ENCODE measurements at places on chromosomes 3 and 15.

DNA sequence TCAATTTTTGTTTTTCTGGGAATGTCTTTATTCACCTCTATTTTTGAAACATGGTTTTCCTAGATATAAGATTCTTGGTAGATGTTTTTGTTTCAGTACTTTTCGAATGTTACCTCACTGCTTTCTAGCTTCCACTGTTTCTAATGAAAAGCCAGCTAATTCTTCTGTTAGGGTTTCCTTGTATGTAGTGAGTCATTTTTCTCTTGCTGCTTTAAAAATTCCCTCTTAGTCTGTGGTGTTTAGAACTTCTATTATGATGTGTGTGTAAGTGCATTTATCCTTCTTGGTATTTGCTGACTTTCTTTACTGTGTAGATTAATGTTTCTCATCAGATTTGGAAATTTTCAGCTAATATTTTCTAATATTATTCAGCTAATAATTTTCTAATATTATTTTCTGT is 151.1 kb upstream of the OSTN start:
- no peak for DNase-seq

GRCh38 chr3:179146911-179147513 is 1.1 kb upstream of the PIK3CA start:
- peak; percentile 78 for DNase-seq

GRCh38 chr3:107132674-107133073 is 244.6 kb upstream of the CCDC54 start:
- DNase-seq = no peak

GRCh38 chr3:170903123-170903522 is 5.3 kb downstream of the EIF5A2 start:
- DNase-seq = no peak

DNA sequence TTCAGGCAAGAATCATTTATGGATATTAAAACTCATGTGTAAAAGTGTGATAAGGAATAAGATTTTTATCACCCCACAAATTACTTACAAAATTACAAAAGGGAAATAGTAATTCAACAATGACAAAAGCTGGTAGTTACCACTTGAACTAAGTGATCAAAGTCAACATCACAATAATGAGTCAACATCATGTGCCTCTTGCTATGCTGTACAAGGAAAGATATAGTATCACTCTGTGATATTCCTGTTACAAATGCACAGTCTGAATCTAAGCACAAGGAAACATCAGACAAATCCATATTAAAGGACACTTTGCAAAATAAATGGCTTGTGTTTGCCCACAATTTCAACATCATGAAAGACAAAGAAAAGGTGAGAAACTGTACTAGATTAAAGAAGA is 90.5 kb upstream of the PLCL2 start:
- no peak for DNase-seq

- no peak for DNase-seq
Observed at GRCh38 chr3:183388213-183388895, 40.1 kb downstream of the MCF2L2 start.

GRCh38 chr15:80242132-80242769 is 9.8 kb downstream of the CTXND1 start:
- no peak for DNase-seq

GRCh38 chr3:116118475-116119169 is 326.7 kb downstream of the LSAMP start:
- no peak for DNase-seq

GRCh38 chr3:24311881-24312280 is 182.8 kb downstream of the THRB start:
- DNase-seq = no peak

GRCh38 chr15:81322676-81323253 is 1.2 kb downstream of the STARD5 start:
- no peak for DNase-seq

DNA sequence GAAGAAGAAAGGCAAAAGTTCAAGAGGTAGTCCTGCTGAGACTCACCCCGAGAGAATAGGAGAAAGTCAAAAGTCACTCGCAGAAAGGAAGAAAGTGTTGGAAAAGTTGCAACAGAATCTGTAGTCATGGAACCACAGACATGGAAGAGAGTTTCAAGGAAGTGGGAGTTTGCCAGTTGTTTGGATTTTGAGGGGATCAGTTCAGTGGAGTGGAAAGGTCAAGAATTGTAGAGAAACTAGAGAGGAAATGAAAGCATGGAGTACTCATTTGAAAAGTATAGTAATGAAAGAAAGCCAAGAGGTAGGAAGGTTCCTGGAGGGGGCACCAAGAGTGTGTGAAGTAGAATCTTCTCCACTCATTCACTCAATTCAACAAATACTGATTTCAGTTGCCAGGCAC is 34.7 kb downstream of the SPTSSB start:
- DNase-seq = no peak

GRCh38 chr3:123392368-123392767 is 56.5 kb downstream of the ADCY5 start:
- DNase-seq = no peak

- DNase-seq = no peak
Observed at GRCh38 chr3:100260081-100260684, 609 bp upstream of the TBC1D23 start.

GRCh38 chr3:178267158-178267844 is 268.9 kb upstream of the KCNMB2 start:
- DNase-seq = no peak

DNA sequence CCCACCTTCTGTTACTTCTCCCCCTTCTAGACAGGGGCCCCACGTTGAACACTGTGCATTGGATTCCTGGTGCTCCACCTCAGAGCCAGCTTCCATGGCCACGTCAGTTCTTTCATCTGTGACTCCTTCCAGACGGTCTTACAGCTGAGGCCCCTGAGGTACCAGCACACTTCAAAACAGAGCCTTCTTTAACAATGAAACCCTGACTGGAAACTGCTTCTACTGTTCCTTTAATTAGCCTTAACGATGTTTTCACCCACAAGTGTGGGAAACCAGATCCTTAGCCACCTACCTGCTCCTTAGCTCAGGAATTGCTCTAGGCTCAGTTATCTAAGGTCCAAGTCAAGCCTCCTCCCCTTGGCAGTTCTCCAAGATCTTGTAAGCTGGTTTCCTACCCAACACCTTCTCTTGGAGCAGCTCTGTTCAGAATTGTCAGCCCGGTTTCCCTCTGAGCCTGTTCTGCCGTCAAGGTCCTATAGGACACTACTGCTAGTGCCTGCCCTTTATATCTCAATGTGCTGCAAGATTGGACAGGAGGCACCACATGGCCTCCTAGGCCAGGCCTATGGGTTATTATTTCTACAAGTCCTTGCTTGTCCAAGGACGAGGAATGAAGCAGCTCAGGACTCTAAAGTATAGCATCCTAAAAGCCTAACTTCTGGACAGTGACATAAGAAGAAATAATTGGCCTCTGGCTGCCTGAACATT is 80.7 kb downstream of the FMN1 start:
- DNase-seq = no peak

DNA sequence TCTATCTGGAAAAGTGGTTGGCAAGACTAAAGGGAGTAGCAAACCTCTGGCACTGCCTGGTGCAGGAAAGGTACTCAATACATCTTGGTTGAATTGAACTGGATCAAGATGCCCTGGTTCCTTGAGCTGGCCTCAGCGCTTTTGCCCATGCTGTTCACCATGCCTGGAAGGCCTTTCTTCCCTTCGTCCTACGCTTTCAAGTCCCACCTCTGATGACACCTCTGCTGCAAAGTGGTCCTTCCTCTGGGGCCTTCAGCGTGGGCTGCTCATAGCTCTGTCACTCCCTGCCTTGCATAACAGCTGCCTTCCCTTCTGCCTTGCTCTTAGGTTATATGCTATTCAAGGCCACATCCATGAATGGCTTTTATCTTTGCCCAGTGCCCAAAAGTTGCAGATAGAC is 23.0 kb downstream of the ITGA11 start:
- DNase-seq = no peak

- no peak for DNase-seq
Observed at GRCh38 chr3:16323737-16324136, 58.7 kb downstream of the OXNAD1 start.

- no peak for DNase-seq
Observed at GRCh38 chr3:134640378-134640777, 10.4 kb downstream of the KY start.

GRCh38 chr3:11071096-11071755 is 78.7 kb downstream of the SLC6A1 start:
- DNase-seq = no peak

DNA sequence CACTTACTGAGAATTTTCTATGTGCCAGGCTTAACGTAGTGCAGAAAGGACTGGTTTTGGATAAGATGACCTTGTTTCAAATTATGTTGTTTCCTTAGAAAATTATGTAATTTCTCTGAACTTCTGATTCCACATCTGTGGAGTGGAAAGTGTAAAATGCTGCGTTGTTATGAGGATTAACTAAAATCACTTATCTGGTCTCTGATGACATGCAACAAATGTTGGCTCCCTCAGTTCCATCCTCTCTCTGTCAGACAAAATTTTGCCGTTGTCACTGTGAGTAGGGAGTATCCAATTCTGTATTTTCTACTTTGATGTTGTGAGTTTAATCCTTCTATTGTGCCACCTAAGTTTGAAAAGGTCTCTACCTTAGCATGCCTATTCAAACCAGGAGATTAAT is 175.5 kb downstream of the KCNMB2 start:
- DNase-seq = no peak

DNA sequence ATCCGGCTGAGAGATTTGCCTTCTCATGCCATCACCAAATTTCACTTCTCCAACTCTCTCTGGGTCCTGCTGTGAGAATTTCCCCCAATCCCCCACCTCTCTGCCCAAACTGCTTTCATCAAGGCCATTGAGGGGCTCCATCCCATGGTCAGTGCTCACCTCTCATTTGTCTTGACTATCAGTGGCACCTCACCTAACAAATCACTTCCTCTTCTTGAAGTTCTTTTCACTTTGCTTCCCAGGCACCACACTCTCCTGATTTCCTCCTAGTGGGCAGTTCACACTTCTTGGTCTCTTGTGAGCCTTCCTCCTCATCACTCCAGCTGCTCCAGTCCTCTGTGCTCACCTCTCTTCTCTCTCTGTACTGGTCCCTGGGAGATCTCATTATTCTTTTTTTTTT is 169.6 kb downstream of the OPA1 start:
- no peak for DNase-seq

DNA sequence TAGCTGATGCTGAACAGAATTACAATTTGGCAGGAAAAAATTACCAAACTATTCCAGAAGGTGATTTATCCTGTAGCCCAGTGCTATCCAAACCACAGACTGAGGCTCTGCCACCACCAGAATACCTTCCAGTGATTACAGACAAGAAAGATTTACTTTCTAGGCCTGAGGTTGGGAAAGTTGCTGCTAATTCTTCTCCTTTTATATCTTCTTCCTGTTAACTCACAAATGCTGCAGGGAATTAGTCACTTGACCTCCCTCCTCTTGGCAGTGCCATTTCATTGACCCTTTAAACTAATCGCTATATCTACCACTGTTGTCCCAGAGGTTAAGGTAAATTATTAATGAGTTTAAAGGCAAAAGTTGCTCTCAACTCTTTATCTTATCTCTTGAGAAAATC is 118.4 kb downstream of the CTNNB1 start:
- no peak for DNase-seq

GRCh38 chr3:160784853-160785252 is 28.8 kb downstream of the PPM1L start:
- DNase-seq = no peak

GRCh38 chr15:89972085-89972484 is 29.0 kb upstream of the ZNF710 start:
- DNase-seq = peak; percentile 17

DNA sequence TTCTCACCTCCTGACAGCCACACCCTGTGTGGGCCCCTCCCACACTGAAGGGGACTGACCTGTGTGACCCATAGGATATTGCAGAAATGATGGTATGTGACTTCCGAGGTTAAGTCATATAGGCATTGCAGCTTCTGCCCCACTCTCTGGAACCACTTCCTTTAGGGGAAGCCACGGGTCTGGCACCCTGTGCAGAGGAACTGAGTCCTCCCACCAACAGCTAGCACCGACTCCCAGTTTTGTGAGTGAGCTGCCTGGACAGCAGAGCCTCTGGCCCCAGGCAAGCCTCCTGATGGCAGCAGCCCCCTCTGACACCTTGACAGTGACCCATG is 24.6 kb upstream of the SLC6A6 start:
- peak; percentile 99 for DNase-seq

GRCh38 chr3:155154255-155154654 is 74.1 kb downstream of the MME start:
- DNase-seq = no peak

All from AML-193 (cell line).